Fibroblast of villous mesenchyme (primary cell): ENCODE measurements at places on chromosomes 5 and 9. TPM values are rescaled to one million over a fixed set of nuclear protein-coding genes. Genes with fewer than 3 reads are reported as not detected.

GRCh38 chr9:112271466-112272098, 61.8 kb downstream of the PTBP3 start:
- no peak for DNase-seq

DNA sequence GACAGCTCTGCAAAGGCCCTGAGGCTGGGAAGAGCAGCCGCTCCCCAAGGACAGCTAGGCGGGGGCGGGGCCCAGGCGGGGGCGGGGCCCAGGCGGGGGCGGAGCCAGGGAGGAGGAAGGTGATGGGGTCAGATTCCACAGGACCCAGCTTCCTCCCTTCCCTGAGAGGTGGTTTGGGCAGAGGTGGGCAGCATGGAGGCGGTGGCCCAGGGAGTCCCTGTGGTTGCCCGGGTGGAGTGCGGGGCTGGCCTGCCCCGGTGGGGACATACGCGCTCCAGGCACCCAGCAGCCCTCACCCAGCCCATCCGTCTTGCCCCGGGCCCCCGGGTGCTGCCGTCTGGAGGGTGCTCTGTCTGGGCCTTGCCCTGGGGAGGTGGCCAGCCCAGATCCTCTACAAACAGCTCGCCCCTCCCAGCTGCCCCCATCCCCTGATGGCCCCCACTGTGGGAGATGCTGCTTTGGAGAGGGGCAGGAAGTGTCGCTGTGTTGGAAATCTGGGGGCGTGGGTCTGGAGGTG, 11.0 kb upstream of the RNU6ATAC start:
- DNase-seq: no peak

DNA sequence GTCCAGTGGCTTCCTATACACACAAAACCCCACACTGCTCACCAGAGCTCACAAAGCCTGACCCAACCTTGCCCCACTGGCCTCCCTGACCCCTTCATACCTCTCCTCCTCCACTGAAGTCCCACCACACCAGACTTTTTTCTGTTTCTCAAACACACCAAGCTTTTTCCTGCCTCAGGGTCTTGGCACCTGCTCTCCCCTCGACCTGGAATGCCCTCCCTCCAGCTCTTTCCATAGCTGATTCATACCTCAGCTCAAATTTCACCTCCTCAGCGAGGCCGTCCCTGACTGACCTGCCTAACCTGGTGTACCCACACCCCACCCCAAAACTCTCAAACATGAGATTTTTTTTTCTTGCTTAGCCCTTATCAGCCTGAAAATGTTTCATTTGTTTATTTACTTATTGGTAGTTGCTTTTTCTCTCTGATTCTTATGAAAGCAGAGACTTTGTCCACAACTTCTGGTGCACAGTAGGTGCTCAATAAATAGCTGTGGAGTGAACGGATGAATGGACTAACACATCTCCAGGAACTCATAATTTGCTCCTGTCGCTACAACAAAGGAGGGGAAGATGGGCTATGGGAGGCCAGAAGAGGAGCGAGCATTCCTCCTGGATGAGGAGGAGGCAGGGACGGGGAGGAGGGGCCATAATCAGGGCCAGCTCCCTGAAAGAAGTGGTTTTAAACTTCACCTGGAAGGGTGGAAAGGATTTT, 84.3 kb downstream of the SH3TC2 start:
- DNase-seq: no peak

GRCh38 chr5:172910828-172911627, 48.2 kb upstream of the RPL26L1 start:
- DNase-seq: peak; percentile 87

DNA sequence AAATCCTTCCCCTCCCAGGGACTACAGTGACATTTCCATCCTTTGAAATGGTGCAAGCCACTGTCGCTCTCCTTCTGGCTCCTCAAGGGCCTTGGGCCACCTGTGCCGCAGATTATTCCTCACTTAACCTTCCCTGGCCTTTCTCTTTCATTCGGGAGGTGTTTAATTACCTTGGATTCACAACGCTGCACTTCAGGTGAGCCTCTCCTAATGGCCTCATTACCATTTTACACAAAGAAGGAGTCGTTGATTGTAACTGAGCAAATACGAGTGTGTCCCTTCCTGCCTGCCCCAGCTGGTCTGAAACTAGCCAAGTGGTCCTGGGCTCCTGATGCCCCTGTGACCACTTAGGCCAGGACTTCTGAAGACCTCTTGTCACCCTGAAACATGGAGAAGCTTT, 205.0 kb downstream of the CRB2 start:
- DNase-seq: no peak

GRCh38 chr9:109158651-109159050, 8.4 kb downstream of the FRRS1L start:
- DNase-seq: no peak

- peak; percentile 70 for DNase-seq
Observed at GRCh38 chr9:132350861-132351315, 3.9 kb downstream of the SETX start.

GRCh38 chr5:50684721-50685120, 18.3 kb downstream of the PARP8 start:
- DNase-seq: no peak

DNA sequence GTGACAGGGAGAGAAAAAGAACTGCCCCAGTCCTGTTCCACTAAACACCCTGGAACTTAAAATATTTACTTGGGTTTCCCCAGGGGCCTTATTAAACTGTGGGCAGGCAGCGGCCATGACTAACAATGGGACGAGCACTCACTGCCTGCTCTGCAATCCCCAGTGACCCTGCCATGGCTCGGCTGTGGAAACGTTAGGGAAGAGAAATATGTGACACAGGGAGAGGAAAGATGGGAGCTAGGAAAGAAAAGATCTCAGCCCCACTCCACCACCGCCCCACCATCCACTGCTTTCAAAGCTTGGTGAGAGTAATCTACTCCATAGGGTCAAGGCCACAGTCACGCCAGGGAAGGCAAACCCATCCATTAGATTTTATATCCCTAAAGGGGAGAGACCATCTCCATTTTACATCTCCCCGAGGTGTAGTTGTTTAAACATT, 117.6 kb downstream of the EFNA5 start:
- no peak for DNase-seq

DNA sequence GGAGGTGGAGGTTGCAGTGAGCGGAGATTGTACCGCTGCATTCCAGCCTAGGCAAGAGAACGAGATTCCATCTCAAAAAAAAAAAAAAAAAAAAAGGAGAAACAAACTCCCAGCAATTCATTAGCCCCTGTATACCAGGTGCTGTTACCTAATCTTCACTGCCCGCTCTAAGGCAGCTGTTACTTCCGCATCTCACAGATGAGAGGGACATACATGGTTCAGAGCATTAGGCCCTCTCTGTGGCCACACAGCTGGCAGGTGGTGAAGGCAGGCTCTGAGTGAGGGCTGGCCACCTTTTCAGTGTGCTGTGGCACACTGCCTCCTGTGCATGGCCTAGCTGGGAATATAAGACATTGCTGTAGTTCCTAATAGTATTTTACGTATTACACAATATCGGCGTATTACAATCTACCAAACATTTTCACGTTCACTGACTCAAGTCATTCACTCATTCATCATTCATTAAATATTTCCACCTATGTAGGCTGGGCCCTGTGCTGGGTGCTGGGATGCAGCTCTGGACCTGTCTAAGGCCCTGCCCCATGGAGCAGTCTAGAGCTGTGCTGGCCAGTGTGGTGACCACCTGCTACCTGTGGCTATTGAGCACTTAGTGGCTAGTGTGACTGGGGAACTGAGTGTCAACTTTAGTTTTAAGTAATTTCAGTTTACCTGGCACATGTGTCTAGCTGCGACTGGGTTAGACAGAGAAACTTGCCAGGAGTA, 35.8 kb downstream of the RGS3 start:
- no peak for DNase-seq

- DNase-seq: no peak
Observed at GRCh38 chr9:1200847-1201251, 150.7 kb downstream of the DMRT2 start.

ROPN1L gene
- 0.32 and 0.43 TPM in 2 replicates for total RNA-seq

SHOC1 gene
- total RNA-seq: under 0.01 TPM in 1 of 2 replicates, not detected in the other

STPG3 gene
- total RNA-seq: not detected in 2 replicates

RNF224 gene
- not detected in 2 replicates for total RNA-seq

PCDHB5 gene
- under 0.01 and 0.32 TPM in 2 replicates for total RNA-seq
